NCI-H1436 (cell line): ENCODE measurements at places on chromosomes 5 and 9.

- no peak for DNase-seq
These were observed 20.9 kb downstream of the GIN1 start for GRCh38 chr5:103098993-103099392.

- DNase-seq: no peak
These were observed 142.4 kb upstream of the C9orf72 start for GRCh38 chr9:27715651-27716050.

DNA sequence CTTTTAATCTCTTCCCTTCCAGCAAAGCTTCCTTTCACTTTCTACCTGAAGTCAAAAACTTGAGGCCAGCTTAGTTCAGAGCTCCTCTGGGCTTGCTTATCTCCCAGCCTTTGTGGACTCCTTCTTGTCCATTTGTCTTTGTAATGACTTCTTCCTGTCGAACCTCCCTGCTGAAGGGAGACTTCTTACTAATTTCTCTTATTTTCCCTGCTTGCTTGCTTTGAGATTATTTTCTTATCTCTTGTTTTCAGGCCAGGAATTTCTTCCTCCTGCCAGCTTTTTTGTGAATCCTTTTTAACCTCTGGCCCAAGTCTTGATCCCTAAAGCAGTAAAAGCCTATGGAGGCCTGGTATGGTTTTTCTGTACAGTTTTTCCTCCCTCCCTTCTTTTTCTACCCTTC is 46.8 kb upstream of the DHFR start:
- DNase-seq: no peak

GRCh38 chr9:110047955-110048402 is 160.0 kb downstream of the C9orf152 start:
- no peak for DNase-seq

DNA sequence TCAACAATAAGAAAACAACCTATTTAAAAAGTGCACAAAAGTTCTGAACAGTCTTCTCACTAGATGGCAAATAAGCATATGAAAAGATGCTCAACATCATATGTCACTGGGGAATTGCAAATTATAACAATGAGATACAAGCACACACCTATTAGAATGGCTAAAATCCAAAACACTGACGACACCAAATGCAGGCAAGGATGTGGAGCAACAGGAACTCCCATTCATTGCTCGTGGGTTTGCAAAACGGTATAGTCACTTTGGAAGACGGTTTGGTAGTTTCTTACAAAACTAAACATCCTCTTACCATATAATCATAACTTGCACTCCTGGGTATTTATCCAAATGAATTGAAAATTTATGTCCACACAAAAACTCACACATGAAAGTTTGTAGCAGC is 100.9 kb upstream of the TBC1D2 start:
- DNase-seq: no peak

DNA sequence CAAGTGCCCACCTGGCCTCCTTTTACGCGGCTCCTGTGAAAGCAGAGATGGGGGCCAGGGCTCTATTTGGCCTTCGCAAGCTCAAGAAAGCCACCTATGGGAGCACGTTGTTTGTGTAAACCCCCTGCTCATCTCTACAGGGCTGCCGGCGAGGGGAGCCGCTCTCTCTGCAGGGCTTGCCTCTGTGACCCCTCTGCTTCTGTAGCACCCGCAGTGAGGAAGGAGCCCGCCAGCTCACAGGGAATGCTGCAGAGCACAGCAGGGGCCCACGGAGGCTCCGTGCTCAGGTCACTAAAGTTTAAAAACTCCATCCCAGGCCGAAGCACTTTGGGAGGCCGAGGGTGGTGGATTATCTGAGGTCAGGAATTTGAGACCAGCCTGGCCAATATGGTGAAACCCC is 376.8 kb downstream of the IRX2 start:
- DNase-seq: no peak

GRCh38 chr5:38929838-38930237 is 84.0 kb downstream of the OSMR start:
- no peak for DNase-seq

DNA sequence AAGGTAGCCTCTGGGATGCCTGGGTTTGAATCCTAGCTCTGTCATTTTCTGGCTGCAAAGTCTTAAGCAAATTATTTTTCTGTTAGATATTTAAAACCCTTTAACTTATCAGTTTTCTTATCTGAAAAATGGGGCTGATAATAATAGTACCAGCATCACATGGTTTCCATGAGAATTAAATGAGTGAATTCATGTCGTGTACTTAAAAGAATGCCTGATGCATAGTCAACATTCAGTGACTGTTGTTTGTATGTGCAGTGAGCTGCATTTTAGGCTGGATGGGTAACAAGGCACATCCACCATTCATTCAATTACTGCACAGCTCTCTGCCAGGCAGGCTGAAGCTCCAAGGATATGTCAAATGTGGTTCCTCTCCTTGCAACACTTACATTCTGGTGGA is 122.0 kb downstream of the PPP2R2B start:
- no peak for DNase-seq

DNA sequence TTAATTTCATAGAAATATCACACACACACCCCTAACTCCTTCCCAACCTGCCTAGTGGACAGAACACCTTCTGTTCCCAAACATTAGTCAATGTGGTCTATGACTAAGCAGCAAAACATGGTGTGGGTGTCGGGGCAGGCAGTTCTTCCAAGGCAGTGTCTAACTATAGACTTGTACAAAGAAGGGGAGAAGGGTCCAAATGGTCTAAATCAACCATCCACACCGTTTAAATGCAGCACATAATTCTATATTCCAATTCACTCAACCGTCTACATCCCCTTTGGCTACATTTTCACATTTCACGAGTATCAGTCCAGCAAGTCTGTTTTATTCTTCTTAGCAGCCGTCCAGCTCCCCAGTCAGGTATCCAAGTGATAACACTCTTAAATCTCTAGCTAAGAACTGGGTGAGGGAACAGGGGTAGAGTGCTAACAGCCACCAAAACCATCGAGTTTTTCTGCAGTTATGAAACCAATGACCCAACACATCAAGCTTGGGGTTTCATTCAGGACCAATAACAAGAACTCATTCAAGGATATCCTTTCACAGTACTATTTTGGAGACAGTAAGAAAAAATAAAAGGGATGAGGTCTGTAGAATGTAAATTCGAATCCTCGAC is 3.3 kb downstream of the ZNF608 start:
- no peak for DNase-seq

DNA sequence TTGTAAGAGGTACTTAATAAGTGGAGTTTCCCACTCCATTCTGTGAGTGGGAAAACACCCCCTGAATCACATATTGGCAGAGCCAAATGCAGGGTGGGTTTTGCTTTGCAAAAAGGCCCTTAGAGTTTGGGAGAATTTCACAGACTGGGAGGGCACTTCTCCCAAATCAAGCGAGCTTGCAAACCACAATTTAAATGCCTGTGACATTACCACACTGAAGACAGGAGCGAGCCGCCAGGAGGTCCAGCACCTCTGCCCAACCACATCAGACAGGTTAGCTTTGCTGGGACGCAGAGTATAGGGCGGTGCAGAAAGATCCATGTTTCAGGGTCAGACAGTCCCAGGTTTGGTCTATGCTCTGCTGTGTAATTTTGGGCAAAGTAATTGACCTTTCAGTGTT is 2.3 kb downstream of the ALAD start:
- no peak for DNase-seq

- DNase-seq: no peak
These were observed 218.8 kb upstream of the TBCA start for GRCh38 chr5:77994943-77995342.

GRCh38 chr5:109645707-109646192 is 44.0 kb upstream of the MAN2A1 start:
- no peak for DNase-seq

- DNase-seq: no peak
These were observed 211.9 kb upstream of the TRPM3 start for GRCh38 chr9:71333321-71333720.

DNA sequence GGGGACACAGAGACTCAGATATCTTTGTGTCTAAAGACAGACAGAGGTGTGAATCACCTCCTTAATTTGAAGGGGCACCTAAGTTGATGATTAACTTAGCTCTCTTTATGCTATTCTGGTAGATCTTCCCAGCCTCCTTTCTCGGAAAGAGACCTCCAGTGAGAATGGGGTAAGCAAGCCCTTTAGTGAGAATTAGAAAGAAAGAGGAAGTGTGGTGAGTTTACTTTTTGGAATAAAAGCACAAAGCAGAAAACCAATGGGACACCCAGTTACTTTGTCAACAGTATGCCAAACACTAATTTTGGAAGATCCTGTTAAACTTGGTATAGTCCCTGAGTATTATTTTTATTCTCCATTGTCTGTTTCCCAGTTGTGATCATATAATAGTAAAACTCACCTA is 302.8 kb upstream of the RASA1 start:
- no peak for DNase-seq

GRCh38 chr9:12818431-12819000 is 43.7 kb downstream of the LURAP1L start:
- no peak for DNase-seq

DNA sequence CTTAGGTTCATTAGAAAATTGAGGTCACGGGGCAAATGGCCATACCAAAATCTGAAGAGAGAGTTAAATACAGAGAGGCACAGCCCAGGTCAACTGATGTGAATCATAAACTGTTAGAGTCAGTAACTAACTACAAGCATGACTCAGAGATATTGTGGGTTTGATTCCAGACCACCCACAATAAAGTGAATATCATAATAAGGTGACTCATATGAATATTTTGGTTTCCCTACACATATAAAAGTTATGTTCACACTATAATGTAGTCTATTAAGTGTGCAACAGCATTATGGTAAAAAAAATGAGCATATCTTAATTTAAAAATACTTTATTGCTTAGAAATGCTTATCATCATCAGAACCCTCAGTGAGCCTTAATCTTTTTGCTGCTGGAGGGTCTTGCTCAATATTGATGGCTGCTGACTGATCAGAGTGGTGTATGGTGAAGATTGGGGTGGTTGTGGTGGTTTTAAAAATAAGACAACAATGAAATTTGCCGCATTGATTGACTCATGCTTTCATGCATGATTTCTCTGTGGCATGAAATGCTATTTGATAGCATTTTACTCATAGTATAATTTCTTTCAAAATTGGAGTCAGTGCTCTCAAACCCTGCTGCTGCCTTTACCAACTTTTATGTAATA is 53.1 kb upstream of the EDIL3 start:
- DNase-seq: no peak

GRCh38 chr9:93568169-93568568 is 8.2 kb upstream of the PHF2 start:
- DNase-seq: no peak

DNA sequence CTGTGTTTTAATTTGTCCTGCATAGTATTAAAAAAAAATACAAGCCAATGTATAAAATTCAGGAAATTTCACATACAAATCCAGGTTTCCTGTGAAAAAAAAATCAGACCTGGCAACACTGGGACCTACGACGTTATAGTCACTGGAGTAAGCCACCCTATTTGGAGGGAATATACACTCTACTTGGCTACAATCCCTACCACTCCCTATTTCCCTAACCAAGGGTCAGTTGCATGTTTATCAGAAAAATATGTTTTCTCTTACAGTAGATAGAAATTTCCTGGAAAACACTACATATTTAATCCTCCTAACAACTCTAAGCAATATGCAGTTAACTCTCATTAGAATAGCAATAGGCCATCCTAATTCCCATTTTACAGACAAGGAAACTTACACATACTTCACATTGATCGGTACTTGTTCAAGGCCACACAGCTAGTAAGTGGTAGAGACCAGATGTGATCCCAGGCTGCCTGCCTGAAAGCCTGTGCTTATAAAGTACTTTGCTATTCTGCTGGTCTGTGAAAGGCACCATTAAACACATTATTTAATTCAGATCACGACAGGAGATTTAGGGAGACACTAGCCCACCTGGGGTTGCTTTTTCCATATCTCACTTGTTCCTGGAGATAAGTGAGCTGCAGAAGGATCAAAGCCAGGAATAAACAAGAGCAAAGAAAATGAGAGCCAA is 70.8 kb downstream of the MFAP3 start:
- DNase-seq: no peak

- DNase-seq: no peak
These were observed 75.4 kb upstream of the ANKH start for GRCh38 chr5:14946815-14947620.

DNA sequence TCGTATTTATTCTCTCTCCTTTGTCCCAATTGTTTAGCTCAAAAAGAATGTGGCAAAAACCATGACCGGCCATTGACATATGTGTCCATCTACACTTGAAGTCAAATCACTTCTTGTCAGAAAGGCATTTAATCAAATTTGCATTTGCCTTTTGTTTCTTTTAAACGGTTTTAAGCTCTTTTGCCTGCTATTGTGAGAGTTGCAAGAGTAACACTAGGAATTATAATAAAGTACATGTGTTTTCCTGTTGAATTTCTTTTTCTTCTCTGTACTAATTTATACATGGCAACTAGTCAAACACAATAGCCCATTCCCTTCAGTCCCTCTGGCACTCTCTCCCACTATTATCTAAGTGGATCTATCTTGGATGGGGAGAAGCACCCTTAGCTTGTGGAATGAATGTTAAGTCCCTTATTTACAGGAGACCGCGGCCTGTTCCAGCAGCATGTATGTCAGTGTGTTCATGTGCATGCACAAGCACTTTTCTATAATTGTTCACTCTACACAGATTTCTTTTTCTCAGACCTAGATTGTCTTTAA is 3.2 kb downstream of the ADAMTSL1 start:
- DNase-seq: no peak

- peak; percentile 79 for DNase-seq
These were observed 247.1 kb downstream of the SLCO4C1 start for GRCh38 chr5:102048940-102049339.

- peak; percentile 15 for DNase-seq
These were observed 207.6 kb upstream of the DMRTA1 start for GRCh38 chr9:22238809-22239684.

- DNase-seq: no peak
These were observed 477.8 kb downstream of the CCDC171 start for GRCh38 chr9:16030528-16031185.

DNA sequence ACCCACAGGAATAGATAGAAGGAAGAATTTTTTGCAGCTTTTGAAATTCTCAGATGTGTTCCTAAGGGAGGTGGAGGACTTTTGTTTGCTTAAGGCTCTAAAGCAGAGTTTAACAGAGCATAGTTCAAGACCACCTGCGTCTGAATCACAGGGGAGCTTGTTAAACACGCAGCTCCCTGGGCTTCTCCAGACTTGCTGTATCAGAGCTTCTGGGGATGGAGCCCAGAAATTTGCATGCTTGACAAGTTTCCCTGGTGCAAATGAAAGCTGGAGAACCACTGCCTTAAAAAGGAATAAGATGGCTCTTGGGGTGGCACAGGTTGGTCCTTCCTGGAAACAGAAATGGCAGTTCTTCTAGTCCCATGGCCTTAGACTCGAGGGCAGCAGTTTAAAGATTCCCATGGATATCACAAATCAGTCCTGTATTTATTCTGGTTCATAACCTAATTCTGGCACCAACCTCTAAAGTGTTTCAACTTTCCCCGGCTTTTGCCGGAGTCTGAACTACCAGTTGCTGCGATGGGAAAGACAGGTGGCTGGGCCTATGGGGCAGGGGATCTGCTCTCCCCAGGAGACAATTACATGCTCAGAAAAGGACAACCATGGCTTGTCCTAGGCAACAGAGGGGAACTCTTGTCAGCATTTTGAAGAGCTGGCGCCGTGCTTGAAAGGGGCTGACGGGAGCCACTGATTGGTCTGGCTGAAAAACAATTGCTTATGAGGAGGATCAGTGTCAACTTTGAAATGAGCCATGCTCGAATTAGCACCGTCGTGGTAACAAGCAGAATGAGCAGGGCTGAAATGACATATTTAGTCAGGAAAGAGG is 599.6 kb downstream of the CCDC171 start:
- no peak for DNase-seq

- DNase-seq: no peak
These were observed 3.5 kb upstream of the WDR38 start for GRCh38 chr9:124849801-124850200.

GRCh38 chr5:31944684-31945445 is 229.3 kb downstream of the GOLPH3 start:
- DNase-seq: peak; percentile 17

- DNase-seq: no peak
These were observed 76.4 kb downstream of the SNX24 start for GRCh38 chr5:122921826-122922225.
